ENCODE measurements at places on chromosomes 7 and 10.
A peak's percentile ranks its signal among the peaks of the same experiment; 100 is the strongest.

DNA sequence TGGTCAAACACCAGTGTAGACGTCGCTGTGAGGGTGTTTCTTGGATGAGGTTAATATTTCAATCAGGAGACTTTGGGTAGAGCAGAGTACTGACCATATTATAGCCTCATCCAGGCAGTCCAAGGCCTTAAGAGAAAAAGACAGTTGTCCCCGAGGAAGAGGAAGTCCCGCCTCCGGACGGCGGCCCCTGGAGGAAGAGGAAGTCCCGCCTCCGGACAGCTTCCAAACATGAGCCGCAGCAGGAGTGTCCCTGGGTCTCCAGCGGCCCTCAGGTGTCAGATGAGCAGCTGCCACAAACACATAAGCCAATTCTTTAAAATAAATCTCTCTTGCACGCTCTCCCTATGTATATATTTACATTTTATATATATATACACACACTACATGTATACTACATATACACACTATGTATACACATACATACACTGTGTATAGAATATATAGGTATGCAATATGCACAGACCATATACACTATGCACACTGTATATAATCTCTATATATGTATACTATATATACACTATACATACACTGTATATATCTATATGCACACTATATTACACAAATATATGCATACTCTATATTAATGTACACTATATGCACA lies 37.5 kb downstream of the PWWP2B start:
- no peak for DNase-seq

DNA sequence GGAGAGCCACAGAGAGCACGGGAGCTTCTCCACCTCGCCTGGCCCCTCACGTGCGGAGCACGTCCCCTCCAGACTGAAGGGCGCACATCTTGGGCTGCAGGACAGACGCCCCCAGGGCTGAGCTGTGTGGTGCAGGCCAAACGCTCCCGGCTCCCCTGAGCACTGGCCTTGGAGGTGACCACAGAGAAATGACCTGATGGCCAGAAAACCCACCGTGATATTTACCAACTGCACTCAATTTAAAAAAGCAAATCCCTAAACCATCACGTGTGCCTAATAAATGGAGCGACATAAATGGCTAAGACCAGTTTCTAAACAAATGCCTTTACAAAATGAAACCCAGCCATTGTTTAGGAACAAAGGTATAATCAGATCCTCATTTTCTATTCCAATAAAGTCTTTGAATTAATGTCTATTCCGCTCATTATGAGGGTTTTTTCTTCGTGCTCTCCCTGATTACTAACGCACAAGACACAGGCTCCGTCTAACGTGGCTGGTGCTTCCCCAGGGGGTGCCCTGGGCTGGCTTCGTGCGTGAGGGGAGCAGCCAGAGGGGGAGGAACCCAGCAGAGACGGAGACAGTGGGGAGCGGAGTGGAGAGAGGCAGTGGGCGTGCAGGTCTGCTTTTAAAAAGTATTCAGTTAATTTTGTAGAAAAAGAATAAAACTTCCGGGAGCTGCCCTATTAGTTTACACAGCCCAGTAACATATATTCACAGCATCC lies 190.3 kb downstream of the DNAJB6 start:
- DNase-seq = no peak

DNA sequence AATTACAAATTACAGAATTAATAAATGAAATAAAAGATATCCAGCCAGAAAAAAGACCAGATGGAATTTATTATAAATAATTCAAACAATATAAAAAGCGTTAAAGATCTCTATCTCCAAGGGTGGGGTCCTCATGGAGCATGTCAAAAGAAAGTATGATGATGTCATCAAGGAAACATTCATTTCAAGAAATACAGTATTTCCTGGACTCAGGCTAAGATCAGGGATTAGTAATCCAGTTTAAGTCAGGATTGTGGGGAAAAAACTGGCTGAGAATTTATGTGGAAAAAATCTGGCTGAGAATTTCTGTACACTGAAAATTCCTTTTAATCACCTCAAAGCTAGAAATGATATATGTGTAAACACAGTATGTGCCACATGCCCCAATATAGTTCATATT lies 1075.3 kb downstream of the XPNPEP1 start:
- no peak for DNase-seq

- no peak for DNase-seq
Observed at GRCh38 chr7:5303591-5304505, 21.1 kb downstream of the SLC29A4 start.

GRCh38 chr10:61629576-61629975 lies 33.2 kb upstream of the CABCOCO1 start:
- DNase-seq = no peak

DNA sequence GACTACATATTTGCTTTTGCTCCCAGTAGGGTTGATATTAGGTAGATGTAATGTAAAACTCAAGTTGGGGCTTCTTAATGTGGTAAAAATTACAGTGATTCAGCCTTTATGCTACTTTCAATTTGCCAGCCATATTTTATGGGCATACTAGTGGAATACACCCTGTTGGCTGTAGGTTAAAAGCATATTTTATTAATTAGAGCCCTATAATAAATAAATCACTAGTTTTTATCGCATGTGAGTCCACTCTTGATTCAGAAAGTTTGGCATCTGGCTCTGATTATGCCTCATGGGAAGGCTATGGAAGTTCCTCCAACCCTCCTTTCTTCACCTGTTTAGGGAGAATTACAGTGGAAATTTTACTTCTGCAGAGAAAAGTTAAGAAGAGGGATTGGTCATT lies 390.9 kb downstream of the GATA3 start:
- no peak for DNase-seq

DNA sequence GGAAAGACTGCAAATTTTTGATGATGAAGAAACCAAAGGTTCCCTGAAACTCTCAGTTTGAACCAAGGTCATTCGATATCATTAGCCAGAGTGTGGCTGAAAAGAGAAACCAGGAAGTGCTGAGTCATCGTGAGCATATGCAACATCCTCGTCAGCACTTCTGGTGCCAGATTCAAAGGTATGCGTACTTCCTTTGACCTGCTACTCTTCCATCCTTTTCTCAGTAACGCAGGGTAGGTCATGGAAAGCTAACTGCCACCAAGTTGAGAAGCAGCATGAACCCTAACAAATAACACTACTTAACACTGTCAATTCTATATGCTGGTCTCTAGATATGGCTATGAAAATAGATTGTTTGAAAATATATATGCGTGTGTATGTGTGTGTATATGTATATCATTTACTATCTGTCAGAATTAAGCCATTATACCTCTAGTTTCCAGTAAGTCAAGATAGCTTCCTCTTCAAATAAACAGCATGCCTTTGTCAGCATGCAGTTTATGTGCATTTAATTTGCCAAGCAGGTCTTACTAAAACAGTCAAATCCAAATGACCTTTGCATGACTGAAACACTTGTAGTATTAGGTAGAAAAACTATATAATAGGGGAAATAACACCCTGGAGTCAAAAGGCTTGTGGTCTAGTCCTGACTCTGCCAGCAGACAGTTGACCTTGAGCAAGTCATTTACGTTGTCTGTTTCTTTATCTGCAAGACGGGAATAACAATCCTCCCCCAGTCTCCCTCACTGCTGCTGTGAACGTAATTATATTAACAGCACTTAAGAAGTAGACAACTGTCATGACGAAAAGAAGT lies 26.4 kb downstream of the CDK6 start:
- DNase-seq = no peak

GRCh38 chr7:84328571-84328970 lies 134.0 kb upstream of the SEMA3A start:
- no peak for DNase-seq

DNA sequence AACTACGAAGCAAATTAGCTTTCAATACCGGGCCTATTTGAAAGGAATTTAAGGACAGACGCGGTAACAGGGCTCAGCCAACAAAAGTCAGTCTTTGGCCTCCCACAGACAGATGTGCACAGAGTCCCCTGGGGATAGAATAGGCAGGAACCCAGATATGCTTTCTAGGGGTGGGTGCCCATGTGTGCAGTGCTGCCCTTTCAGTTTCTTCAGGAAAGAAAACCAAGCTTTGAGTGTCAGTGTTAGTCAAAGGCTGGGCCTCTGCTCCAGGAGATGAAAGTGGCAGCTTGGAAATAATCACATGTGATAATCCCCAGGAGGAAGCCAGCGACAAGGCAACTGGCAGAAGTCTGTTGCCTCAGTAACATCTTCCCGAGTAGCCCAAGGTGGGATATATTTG lies 43.8 kb upstream of the CSTF2T start:
- DNase-seq = no peak

GRCh38 chr7:103073989-103074518 lies 542 bp downstream of the FBXL13 start:
- no peak for DNase-seq

DNA sequence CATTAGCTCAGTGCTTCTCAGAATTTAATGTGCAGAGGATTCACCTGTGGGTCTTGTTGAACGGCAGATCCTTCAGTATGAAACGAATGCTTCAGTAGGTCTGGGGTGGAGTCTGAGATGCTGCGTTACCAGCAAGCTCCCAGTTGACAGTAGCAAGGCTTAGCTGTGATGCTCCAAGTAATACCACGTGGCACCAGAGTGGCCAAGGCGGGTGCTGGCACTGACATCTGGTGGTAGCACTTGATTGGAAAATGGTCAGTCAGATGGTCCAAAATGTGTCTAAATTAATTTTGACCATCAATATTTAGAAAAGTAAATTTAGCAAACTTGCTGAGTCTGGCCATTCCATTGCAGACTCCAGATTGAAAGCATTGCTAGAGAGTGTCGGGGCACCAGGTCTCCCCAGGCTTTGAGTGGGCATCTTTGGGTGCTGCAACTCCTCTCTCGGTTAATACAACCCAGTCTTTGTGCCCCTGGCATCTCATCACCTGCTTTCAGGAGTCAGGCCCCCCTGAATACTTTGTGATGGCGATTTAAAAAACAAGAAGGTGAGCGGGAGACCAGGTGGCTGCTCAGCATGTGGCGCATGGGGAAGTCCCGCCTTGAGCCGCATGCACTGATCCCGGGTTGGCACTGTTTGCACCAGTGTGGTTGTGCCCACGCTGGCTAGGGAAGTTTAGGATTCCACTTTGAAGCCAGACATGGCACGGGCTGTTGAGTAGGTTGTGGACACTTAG lies 130.1 kb downstream of the NT5C2 start:
- peak; percentile 15 for DNase-seq

- no peak for DNase-seq
Observed at GRCh38 chr7:42687211-42688055, 224.4 kb downstream of the C7orf25 start.

GRCh38 chr7:36390199-36391090 lies 783 bp downstream of the ANLN start:
- no peak for DNase-seq

DNA sequence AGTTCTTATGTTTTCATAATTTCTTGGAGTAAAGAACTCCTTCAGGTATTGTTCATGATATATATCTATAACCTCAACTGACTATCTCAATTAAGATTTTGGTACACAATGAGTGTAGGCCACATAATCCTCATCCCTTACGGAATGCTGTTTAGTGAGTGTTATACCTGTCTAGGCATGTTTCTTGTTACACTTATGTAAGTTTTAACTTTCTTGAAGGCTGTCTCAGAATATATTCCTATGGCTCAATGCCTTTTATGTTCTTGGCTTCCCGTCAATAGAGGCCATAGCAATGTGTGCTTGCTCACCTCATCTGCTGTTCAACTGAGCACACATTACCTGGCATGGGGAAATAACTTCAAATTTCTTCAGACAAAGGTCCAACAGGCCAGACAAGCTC lies 185.1 kb downstream of the CTTNBP2 start:
- no peak for DNase-seq

GRCh38 chr7:75658802-75659201 lies 79.9 kb downstream of the HIP1 start:
- no peak for DNase-seq

- DNase-seq = no peak
Observed at GRCh38 chr7:134105841-134106240, 21.3 kb upstream of the LRGUK start.

- no peak for DNase-seq
Observed at GRCh38 chr7:11540271-11540761, 291.7 kb downstream of the THSD7A start.

DNA sequence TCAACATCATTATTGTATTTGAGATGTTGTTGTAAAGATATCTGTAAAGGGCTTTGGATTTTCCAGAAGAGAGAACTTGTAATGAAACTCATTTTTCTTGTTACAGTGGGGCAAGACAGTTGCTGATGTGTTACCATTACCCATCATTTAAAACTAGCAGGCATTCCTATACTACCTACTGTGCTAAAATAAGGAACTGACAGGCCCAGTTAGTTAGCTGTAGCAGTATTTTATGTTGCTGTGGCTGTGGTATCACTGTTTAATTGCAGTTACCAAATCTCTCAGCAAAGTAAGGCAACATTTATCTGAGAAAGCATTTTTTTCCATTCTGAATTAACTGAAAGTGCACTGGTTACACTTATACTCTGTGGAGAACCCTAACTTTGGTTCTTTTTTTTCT lies 9.9 kb downstream of the ST7 start:
- DNase-seq = no peak

GRCh38 chr10:22643775-22644174 lies 70.6 kb downstream of the PIP4K2A start:
- DNase-seq = no peak

GRCh38 chr7:25707768-25708620 lies 444.0 kb upstream of the NFE2L3 start:
- DNase-seq = no peak

- DNase-seq = no peak
Observed at GRCh38 chr7:148828965-148829364, 55.1 kb downstream of the EZH2 start.

- DNase-seq = no peak
Observed at GRCh38 chr10:21061982-21062381, 164.9 kb upstream of the NEBL start.

DNA sequence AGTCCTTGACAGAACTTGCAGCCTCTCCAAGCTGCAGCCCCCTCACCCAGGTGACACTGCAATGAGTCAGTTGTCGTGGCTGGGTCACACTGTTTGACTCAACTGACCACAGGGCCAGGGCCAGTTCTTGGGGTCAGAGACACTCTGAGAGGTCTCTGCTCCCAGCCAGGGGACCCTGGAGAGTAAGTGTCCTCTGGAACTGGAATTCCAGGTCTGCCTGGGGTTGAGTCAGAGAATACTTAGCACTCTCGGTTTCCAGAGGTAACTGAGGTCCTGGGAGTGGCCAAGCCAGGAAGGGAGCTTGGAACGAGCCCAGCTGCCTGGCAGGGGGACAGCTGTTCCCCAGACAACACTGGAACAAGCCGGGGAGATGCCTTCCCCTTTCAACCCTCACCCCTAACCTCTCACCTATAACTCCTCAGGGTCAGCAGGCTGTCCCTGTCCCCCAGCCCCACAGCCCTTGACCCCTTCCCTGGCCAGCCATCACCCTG lies 2.2 kb upstream of the MYL10 start:
- no peak for DNase-seq

GRCh38 chr7:138926241-138926612 lies 55.0 kb downstream of the KIAA1549 start:
- no peak for DNase-seq

DNA sequence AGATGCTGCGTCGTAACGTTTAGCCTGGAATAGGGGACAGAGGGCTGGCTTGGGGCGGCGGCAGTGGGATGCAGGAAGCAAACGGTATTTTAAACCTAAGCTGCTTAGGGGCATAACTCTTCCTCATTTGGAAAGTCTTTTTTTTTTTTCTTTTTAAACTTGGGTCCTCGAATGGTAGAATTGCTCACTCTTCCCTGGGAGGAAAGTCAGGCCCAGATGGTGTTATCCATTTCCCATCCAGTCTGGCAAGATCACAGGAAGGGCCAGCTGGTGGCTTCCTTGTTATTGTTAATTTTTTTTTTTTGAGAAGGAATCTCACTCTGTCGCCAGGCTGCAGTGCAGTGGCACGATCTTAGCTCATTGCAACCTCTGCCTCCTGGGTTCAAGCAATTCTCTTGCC lies 56.6 kb downstream of the TMEM209 start:
- peak; percentile 77 for DNase-seq

- no peak for DNase-seq
Observed at GRCh38 chr7:139830782-139831501, 1.9 kb downstream of the TBXAS1 start.
